ENCODE measurements at places on chromosomes 1 and 21.

DNA sequence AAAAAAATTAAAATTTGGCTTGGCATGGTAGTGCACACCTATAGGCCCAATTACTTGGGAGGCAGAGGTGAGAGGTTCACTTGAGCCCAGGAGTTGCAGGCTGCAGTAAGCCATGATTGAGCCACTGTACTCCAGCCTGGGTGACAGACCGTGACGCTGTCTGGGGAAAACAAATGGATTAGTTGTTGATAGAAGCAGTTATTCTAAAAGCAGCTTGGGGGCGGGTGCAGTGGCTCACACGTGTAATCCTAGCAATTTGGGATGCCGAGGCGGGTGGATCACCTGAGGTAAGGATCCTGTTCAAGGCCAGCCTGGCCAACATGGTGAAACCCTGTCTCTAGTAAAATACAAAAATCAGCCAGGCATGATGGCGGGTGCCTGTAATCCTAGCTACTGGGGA lies 40.3 kb downstream of the KIF1B start:
- no peak for DNase-seq

GRCh38 chr1:45116340-45116739 lies 90.1 kb downstream of the ZSWIM5 start:
- no peak for DNase-seq

GRCh38 chr1:106022312-106022902 lies 1034.1 kb upstream of the PRMT6 start:
- DNase-seq = peak; percentile 23

DNA sequence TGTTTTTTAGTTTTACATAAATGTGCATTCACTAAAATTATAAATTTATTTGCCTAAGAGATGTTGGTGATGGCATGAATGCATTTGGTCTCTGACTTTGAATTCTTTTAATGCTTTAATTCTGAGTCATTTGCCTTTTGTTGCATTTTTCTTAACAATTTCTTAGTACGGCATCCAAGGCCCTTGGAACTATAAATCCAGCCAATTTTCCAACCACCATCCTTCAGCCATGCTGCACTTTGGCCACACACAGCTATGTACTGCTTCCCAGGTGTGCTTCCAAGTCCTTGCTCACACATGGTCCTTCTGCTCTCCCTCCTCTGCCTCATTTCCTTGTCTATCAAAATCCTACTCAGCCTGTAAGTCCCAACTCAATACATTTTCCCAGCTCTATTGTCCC lies 161.0 kb downstream of the DHRS3 start:
- DNase-seq = no peak

DNA sequence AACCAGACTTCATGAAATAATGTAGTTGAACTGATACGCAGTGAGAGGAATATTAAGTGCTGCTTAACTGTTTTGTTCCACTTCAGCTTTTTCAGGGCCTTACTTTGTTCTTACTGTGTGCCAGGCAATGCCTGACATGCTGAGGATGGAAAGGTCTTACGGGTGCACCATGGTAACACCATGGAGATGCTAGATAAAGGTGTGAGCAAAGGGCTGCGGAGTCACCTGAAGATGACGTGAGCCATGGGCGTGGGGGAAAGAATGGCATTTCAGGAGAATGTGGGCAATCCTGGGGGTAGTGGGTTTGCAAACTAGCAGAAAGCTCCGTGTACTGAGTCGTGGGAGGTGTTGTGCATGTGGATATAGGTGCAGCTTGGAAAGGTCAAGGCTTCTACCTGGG lies 27.3 kb downstream of the MAN1C1 start:
- no peak for DNase-seq

DNA sequence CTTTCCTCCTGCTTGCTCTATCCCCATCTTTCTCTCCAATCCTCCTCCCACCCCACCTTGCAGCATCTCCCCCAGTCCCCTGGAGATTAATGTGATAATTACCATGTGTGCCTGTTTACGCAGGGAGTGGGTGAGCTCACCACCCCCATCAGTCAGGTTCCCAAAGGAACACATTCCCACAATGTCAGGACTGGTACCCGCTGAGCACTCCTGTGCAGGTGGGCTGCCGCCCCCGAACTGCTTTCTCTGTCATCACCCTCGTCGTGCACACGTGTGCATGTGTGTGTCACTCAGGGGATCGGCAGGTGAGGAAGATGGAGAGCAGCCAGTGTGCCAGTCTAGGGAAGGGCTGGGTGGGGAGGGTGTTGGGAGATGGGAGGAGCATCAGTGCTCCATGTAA lies 163.4 kb downstream of the CACNA1E start:
- DNase-seq = no peak

GRCh38 chr1:37484325-37485051 lies 10.1 kb downstream of the ZC3H12A start:
- no peak for DNase-seq

DNA sequence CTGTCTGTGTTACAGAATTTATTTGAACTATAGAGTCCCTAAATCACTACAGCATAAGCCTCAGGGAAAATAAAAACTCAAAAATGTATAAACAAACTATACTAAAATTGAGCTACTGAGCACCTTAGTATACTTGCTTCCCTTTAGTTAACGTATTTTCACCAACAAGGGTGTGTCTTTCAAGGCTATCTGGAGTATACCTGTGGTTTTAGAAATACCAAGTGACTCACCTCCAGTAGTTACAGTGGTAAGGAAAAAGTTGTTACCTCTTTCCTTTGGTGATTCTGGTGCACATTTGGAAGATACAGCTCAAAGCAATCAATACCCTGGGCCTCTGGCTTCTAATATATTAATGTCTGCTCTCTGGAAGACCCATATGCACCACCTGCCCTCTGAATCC lies 68.0 kb upstream of the C1orf105 start:
- DNase-seq = no peak

- DNase-seq = no peak
These were observed 59.9 kb downstream of the ZBTB18 start for GRCh38 chr1:244111027-244111426.

- peak; percentile 27 for DNase-seq
These were observed 49.9 kb upstream of the CYP2J2 start for GRCh38 chr1:59976194-59977074.

- no peak for DNase-seq
These were observed 49.3 kb downstream of the TNN start for GRCh38 chr1:175116903-175117302.

- no peak for DNase-seq
These were observed 5.7 kb downstream of the NTRK1 start for GRCh38 chr1:156866249-156866909.

DNA sequence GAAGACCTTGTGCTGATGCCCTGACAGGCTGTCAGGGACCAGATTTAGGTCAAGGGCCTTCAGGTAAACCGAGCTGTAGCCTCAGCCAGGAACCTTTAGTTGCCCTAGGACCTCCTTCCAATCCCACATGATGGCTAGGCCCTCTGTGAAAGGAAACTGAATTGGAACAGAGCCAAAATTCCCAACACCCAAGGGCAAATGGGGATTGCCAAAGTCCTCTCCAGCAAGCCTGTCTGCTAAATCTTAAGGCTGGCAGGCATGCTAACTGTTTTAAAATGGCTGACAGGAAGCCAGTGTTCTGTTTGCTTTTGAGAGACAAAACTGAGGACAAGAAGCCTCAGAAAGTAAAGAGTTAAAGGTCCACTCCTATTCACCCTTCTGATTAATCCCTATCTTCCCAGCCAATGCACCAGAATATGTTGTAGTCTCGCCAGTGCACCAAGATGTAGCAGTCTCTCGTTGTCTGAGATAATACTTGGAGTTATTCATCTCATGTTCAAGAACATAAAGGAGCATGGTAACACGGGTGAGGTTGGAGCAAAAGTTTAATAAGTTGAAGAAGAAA lies 35.1 kb downstream of the MSTO1 start:
- DNase-seq = no peak

DNA sequence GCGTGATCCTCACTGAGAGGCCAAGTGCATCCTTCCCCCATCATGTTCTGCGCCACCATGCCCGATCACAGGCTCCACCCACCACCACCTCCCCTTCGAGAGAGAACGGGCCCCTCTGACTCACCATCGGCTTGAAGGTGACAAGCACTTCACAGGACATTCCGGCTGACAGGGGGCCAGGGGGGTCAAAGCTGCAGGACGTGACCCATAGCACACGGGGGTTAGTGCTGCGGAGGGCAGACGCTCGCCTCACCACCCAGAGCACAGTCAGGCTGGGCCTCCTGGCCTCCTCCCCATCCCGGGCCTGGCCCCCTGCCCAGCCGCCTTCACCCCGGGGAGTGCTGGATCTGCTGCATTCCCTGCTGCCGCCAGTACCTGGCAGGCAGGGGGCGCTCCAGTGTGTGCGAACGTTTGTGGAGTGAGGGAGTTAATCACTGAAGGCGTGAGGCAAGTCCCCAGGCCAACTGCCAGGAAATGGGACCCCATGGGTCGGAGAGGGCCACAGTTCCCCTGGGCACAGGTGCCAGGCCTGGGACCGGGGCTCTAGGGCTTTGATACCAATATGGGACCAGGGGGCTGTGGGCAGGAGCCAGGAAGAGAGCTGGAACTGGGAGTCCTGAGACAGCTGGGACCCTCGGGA lies 40.9 kb upstream of the TMEM52 start:
- peak; percentile 76 for DNase-seq

DNA sequence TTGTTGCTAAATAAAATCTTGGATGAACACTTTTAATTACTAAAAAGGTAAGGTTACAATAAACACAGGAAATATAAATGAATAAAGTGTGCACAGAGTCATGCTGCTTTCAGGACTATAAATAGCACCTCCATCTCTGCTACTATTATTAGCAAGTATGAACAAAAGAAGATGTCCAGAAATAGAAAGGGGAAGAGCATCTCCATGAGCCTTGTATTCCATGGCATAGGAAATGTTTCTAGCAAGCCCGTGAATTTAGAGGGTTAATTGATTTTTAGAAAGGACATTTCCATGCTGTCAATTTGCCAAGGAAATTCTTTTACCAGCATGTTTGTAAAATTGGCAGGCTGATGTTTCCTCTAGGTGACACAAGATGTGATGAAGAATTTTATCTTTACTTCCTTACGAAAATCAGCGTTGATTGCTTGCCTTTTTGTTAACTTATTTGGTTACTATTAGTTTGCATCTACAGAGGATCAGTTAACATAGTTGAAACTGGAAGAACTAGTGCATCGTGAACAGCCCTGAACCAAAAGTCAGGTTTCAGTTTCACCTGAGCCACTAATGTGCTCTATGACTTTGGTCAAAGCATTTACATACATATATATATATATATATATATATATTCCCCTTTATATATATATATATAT lies 45.3 kb downstream of the NR5A2 start:
- DNase-seq = peak; percentile 9

DNA sequence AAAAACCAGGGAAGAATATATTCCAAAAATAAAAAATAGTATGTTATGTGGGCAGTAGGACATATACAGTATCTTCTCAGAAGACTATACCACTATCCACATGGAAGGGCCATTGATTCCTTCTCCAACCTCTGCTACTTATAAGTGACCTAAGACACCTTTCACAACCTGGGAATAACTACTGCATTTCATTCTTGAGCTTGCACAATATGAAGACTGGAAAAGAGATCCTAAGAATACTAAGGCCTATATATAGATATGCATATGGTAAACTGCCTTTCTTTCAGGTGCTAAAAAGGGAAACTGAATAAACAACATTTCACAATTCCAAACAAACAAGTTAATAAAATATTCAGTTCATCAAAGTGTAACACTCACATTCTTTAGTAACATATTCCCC lies 32.0 kb upstream of the SDC3 start:
- no peak for DNase-seq

GRCh38 chr1:200888349-200888838 lies 6.3 kb upstream of the INAVA start:
- peak; percentile 43 for DNase-seq

- peak; percentile 71 for DNase-seq
These were observed 741 bp downstream of the RGS2 start for GRCh38 chr1:192809307-192810252.

DNA sequence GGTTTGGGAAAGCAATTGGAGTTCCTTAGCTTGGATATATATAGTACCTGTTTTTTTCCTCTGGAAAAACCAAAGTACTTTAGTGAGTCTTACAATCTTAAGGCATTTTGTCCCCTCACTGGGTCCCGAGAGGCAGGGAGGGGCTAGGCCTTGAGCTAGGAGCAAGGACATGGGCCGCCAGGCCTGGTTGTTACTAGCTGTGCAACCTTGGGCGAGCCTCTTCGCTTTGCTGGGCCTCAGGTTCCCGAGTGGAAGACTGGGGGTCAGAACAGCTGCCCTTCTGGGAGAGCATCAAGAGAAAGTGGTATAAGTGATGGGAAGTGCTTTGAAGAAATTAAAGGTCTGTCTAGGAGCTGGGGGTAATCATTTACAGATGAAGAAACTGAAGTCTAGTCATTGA lies 553.2 kb downstream of the KIF26B start:
- DNase-seq = no peak

All from OCI-LY7 (cell line).